KBM-7 (cell line): ENCODE measurements at places on chromosomes 11 and 22.

- DNase-seq = peak; percentile 94
These were observed 121.7 kb downstream of the SGSM3 start for GRCh38 chr22:40491990-40492631.

DNA sequence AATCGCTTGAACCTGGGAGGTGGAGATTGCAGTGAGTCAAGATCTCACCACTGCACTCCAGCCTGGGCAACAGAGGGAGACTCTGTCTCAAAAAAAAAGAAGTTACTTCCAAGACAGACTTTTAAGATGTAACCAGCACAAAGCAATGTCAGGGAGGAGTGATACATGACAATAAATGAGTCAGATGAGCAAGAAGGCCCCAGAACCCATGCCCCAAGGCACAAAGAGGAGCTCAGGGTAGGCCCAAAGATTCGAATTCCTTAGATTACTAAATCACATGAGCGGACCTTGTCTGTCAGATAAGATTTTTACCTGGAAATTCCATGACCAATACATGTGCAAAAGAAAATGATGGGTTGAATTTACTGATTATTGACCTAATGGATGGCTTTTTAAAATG is 10.5 kb upstream of the JHY start:
- no peak for DNase-seq

GRCh38 chr22:44330744-44331660 is 18.3 kb upstream of the SHISAL1 start:
- DNase-seq = no peak

DNA sequence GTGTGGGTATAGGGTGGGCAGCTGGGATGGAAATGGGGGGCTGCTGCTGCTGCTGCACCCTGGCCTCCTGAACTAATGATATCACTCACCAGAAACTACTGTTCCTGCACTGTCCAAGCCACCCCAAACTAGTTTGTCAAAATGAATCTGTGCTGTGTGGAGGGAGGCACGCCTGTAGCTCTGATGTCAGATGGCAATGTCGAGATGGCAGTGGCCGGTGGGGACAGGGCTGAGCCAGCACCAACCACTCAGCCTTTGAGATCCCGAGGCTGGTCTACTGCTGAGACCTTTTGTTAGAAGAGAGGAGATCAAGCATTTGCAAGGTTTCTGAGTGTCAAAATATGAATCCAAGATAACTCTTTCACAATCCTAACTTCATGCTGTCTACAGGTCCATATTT is 1.3 kb downstream of the RAG1 start:
- DNase-seq = no peak

DNA sequence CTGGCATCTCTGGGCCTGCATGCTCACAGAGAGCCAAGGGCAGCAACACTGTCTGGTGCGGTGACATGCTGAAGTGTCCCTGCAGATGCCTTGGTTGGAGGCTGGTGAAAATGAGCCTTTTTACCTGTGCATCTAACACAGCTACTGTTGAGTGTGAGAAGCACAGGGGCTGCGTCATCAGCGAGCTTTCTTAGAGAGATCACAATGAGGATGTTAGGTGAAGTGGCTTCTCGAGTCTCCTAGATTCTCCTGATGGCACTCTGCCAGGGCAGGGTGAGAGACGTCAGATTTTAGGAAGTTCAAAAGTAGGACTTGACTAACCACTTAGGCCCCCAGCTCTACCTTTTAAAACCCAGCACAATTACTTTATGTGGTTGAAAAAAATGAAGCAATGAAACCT is 3.6 kb upstream of the SLC15A3 start:
- DNase-seq = peak; percentile 59

DNA sequence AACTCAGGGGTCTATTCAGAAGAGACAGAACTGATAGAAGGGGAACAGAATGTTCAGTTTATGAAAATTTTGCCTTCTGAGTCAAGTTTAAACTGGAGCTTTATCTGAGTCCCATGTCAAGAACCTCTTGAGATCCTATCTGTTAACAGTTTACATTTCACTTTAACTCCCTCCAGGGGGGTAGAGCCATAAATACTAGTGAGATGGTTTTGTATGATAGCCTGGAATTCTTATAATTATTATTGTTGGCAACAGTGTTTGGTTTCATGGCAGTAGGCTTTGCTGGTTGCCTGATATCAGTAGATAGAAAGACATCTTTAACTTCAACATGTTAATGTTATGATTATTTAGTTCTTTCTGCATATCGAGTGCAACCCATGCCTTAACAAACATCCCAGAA is 498.5 kb downstream of the INSC start:
- DNase-seq = no peak

- no peak for DNase-seq
These were observed 98.5 kb upstream of the RTL6 start for GRCh38 chr22:44596396-44597125.

GRCh38 chr11:100991541-100991940 is 138.1 kb downstream of the PGR start:
- no peak for DNase-seq

- DNase-seq = no peak
These were observed 1246.6 kb downstream of the FAM181B start for GRCh38 chr11:81487109-81487508.

DNA sequence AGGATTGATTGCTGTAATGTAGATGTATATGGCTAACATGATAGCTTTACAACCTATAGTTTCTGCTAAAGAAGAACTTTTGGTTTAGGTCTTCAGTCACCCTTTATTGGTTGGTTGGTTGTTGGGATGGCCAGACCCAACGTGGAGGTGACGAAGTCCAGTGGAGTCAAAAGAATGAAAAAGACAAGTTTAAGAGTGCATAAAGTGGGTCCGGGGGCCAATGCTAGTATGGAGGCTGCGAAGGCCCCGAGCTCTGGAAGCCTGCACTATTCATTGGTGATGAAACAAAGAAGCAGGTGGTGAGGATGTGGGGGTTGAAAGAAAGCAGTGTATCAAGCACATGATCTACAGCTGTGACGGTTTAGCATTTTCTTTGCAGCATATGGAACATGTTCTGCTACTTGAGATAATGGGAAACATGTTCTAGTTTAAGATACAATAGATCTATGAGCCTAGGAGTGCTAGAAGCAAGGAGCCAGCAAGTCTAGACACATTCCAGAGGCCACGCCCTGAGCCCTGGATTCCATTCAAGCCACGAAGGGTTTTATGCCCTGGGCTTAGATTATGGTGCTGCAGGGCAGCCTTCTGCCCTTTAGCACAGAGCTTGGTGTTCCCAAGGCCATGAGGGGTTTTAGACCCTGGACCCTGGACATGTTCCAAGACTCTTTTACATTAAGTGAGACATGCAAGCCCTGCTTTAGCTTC is 6.3 kb downstream of the TCP11L1 start:
- DNase-seq = no peak

GRCh38 chr11:7592711-7593110 is 78.9 kb downstream of the PPFIBP2 start:
- DNase-seq = no peak

DNA sequence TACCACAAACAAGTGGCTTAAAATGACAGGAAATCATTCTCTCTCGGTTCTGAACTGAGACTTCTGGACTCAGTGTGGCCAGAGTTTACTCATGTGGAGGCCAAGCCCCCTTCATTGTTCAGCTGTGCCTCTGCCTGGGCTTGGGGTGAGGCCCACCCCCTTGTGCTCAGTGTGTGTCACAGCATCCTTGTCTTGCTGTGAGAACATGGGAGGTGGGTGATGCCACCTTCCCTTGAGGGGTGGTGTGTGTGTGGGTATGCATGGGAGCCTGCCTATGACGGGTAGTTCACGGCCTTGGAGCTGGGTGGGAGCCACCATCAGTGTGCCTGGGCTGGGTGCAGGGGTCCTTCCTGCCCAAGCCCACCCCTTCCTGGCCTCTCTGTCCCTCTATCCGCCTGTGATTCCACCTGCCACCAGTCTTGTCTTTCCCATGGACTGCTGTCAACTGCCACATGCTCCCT is 101.7 kb downstream of the MORC2 start:
- no peak for DNase-seq

DNA sequence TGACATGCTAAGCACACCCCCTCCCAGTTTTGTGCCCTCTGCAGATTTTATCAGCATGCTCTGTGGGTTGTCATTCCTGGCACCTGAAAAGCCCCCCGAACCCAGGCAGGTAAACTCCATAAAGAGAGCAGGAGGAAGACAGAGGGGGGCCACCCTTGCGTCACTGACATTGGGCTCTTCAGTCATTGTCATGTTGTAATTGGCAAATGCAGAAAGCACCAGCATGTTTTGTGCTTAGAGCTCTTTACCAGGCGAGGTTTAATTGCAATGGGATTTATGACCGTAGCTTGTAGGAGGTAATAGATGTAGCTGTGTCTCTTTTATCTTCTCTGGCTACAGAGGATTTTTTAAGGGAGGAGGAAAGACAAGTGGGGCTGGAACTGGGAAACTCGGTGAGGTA is 201.7 kb downstream of the GRIK4 start:
- DNase-seq = no peak

DNA sequence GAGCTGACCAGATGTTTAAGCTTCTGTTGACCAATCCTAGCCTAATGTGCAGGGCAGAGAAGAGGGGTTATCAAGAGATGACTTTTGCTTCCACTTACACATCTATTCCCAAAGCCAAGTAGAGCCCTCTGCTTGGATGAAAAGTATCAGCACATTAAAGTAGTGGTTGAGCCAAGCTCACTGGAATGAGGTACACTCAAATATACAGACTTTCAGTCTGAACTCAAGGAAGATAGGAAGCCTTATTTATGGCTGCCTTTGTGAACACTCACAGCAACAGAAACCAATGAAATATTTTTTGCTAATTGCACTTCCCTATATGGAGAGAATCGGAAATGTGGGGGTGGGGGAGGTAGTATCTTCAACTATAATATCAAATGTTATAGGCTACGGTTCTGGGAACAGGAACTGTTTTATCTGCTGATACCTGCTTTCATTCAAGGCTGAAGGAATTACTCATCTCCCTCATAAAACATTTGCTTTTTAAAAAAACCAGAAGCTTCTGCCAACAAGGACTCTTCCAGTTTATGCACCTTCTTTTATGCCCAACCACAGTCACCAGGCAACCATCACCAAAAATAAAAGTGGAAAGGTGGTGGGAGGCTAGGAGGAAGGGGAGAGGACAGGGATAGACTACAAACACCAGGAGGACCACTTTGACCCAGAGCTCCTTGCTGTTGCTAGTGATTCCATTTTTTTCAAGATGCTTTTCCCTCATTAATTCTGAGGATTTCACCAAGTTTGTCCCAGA is 91.2 kb downstream of the CLPB start:
- DNase-seq = peak; percentile 85

DNA sequence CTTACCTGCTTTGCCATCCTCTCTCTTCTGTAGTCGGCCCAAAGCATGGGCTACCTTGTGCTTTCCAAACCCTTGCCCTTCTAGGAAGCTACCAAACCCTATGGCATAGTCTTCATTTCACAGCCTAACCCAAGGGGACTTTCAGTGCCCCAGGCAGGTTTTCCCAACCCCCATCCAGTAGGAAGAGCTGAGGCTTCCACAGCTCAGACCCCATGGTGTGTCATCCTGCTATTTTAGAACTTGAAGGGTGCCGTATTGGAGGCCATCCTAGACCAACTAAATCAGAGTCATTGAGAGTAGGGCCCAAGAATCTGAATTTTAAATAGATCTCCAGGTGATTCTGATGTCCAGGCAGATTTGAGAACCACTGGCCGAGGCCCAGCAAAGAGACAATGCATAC is 31.9 kb upstream of the TUB start:
- no peak for DNase-seq

GRCh38 chr11:62805961-62806441 is 761 bp upstream of the NXF1 start:
- no peak for DNase-seq

- no peak for DNase-seq
These were observed 113.6 kb downstream of the BARX2 start for GRCh38 chr11:129489249-129489648.

GRCh38 chr22:23781511-23782183 is 5.1 kb upstream of the SMARCB1 start:
- no peak for DNase-seq

DNA sequence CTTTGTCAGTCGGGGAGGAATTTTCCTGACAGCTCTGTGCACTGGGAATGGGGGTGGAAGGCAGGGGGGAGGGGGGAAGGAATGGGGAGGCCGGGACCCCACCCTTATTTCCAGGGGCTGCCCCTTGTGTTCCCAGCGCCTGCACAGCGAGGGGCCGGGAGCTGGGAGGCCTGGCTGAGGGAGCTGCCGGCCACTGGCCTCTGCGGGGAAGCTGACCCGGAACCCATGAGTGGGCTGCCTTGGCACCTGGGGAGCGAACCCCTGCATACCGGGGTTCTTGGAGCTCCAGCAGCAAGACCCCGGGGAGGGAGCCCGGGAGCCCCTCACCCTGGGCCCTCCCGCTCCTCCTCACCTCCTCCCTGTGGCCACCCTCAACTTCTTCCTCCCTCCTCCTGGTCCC is 3.5 kb downstream of the H19 start:
- DNase-seq = no peak

DNA sequence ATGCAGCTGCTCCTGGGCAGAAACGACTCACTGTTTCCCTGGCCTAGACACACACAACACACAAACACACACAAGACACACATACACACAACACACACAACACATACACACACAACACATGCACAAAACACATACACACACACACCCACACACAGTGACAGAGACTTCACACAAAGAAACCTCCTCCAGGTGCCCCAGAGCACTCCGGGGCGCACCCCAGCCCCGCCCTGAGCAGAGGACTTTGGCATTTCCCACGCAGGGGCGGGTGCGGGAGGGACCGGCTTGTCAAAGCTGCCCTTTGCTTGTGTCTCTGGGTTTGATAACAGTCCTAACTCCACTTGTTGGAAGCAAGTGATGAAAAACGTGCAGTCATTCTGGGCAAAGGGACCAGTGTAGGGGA is 6.5 kb downstream of the APOBEC3A start:
- DNase-seq = no peak

DNA sequence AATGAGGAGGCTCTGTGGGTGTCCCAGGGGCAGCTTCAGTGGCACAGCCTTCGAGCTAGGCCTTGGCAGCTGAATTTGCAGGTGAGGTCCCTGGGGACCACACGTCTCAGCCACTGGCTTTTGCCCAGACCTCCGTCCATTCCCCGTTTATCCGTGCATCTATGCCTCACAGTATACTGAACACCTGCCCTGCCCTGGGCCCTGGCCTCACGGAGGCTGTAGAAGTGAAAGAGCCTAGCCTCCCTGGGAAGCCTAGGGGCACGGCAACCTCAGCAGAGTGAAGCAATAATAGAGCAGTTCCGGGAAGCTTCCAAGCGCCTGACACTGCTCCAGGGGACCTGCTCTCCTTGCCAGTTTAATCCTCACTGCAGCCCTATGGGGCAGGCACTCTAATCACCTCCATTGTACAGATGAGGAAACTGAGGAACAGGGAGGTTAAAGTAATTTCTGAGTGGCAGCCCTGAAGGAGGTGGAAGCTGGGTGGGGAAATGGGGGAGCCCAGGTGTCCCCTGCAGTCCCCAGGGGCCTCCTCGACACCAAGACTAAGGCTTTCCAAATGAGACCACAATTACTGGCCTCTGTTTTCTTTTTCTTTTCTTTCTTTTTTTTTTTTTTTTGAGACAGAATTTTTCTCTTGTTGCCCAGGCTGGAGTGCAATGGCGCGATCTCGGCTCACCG is 2.7 kb upstream of the NFAM1 start:
- no peak for DNase-seq

- DNase-seq = no peak
These were observed 87.4 kb downstream of the DEPDC5 start for GRCh38 chr22:31841078-31841827.

GRCh38 chr11:47216121-47216798 is 1.5 kb downstream of the DDB2 start:
- peak; percentile 75 for DNase-seq

GRCh38 chr11:81444297-81444696 is 1289.4 kb downstream of the FAM181B start:
- no peak for DNase-seq
